LHCN-M2 (cell line): ENCODE measurements at places on chromosomes 11 and 22. TPM values are rescaled to one million over a fixed set of nuclear protein-coding genes. Genes with fewer than 3 reads are reported as not detected.

The SORL1 gene
- 0.06 and 0.26 TPM in 2 replicates for total RNA-seq

GRCh38 chr11:102940714-102941588, 14.6 kb downstream of the MMP13 start:
- DNase-seq = peak; percentile 66

DNA sequence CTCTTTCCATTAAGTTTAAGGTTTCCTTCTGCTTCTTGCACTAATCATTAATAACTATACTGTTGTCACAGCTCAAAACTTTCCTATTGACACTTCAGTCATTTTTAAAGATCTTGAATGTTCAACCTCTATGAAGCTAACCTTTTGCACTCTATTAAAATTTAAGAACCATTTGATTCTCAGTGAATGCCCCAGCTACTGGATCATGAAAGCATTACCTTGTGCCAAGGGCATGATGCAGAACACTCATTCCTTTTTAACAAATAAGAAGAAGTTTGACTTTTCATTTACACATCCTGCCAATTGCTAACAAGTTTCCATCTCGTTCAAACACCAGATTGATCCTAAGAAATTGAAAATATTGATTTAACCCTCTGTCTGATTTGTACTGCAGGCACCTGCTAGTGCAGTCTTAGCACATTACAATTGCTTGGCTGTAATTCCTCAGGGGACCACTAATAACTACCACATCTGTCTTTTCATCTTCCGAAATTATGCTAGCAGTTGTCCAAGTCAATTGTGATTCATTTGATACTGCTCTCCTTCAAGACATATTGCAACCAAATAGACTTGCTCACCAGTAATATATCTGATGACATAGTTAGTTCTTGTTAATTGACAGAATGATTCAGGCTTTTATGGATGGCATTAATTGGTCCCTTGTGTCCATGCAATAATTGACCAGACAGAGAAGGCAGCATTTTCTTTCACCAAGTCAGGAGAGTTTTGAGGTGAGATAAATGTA, 158.4 kb downstream of the TEAD1 start:
- peak; percentile 85 for DNase-seq

- no peak for DNase-seq
Observed at GRCh38 chr11:27229511-27230191, 133.4 kb downstream of the CCDC34 start.

- DNase-seq = peak; percentile 72
Observed at GRCh38 chr11:47924184-47924691, 56.1 kb upstream of the PTPRJ start.

DNA sequence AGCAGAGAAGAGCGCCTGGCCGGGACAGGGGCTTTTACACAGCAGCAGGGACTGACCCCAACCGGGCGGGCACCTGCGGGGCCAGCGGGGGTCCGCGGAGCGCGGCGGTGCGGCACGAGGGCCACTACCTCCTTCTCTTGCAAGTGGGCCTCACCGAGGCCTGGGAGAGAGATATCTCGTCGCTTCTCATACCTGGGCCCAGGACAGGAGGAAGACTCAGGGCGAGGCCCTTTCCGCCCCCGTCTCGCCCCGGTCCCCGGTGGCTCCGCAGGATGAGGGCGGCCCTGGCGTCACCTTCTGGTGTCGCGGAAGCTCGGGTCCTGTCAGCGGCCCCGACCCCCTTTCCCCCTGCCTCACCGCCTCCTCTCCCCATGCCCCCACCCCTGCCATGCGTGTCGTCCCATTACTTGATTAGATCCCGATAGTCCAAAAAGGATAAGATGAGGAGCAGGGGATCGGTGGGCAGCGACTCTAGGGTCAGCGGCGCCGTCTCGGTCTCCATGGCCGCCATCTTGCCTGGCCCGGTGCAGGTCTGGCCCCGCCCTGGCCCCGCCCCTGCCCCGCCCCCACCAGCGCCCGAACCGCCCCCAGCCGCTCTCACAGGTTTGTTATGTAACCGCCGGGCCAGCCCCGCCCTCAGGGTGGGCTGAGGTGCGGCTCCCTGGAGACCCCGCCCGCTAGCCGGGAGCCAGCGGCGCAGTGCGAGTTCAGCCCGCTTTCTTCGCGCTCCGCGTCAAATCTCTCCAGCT, at the start of gene FBXO3:
FBXO3 (minus strand) TSS at position 534 of the 749 bp plus-strand sequence; CDS start at position 511, 23 bp downstream.
- peak; percentile 73 for DNase-seq

The GDPD4 gene
- not detected in 2 replicates for total RNA-seq

The TMPRSS5 gene
- total RNA-seq = 0.17 and 0.38 TPM in 2 replicates

DNA sequence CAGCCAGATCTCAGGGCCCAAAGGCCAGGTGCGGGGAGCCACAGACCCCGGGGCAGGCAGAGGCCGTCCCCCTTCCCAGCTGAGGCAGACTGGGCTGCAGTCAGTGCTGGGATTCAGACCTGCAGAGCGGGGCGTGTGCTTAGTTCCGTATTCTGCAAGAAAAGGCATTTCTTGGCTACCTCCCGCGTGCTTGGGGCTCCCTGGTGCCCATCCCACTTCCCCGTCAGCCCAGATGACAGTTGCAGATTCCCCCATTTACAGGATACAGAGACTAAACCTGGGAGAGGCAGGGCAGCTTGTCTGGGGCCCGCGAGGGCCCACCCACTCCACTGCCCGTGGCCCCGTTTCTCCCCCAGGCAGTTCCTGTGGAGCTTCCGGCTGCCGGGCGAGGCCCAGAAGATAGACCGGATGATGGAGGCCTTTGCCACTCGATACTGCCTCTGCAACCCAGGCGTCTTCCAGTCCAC, 18.3 kb downstream of the CYTH4 start:
- no peak for DNase-seq

The TRIM49B gene
- not detected in 2 replicates for total RNA-seq

DNA sequence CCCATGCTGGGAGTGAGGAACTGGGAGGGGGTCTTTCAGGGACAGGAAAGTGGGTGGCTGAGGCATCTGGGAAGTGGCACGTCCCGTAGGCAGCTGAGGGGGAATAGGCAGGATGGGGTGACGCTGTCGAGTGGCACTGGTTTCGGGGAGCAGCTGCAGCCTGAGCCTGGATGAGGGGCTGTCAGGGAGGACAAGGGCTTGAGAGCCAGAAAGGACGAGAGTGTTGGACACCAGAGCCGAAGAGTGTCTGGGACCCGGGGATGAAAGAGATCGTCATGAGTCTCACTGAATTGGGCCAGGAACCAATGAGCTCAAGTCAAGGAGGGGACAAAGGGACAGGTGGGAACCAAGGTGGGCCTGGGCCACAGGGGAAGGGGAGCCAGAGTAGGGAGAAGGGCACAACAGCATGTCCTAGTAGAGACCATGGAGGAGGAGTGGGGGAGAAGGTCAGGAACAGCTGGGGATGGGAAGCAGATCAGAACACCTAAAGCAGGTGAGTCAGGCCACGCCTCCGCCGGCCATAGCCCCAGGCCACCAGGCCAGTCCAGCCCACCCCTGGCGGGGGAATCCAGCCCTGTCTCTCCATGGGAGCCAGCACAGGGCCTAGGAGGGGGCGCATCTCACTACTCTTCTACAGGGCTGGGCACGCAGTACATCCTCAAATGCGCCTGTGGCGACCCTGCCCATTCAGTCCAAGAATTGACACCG, 4.2 kb downstream of the RAB3IL1 start:
- DNase-seq = no peak

The CEP126 gene
- total RNA-seq = 1.6 and 2.0 TPM in 2 replicates

The RAB3IL1 gene
- 2.4 and 4.8 TPM in 2 replicates for total RNA-seq

- no peak for DNase-seq
Observed at GRCh38 chr22:27636716-27637508, 164.6 kb downstream of the MN1 start.

DNA sequence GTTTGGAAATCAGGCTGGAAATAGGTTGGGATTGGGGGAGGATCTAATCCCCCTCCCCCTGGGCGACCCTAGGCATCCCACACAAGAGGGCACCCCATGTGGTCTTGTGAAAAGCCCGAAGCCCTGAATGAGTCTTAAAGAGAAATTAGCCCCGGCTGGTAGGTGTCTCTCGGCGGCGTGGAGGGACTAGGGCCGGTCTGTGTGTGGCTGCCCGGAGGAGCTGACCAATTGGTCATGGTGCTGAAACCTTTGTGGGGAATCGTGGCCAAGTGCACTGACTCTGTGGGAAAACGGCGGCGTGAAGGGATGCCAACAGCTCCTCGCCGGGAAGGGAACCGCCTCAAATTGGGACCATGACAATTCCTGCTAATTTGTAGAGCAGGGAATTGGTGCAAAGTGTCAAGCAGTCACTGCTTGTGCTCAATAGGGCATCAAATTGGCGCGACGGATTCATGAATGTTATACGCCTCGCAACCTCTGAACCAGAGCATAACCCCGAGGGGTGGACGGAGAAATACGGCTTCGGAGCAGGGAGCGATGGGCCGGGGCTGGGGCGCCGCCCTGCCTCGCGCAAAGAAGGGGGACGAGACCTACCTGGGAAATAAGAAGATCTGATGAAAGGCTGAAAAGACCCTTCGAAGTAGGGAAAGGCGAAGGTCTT, 1.5 kb downstream of the DBX1 start:
- DNase-seq = peak; percentile 45

DNA sequence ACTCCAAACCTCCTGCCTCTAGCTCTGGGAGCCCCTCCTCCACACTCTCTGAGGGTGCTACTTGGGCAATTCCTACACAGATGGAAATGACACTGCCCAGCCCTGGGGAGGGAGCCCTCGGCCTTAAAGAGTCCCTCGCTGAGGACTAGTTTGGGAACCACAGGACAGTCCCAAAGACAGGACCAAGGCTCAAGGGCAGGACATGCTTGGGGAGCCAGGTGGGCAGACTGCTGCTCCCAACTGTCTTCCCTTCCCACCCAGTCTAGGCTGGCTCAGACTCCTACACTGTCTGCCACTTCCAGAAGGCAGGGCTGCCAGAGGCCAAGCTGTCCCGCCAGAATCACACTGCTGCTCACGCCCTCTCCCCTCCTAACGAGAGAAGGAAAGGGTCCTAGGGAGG, 9.8 kb downstream of the ARRB1 start:
- no peak for DNase-seq

DNA sequence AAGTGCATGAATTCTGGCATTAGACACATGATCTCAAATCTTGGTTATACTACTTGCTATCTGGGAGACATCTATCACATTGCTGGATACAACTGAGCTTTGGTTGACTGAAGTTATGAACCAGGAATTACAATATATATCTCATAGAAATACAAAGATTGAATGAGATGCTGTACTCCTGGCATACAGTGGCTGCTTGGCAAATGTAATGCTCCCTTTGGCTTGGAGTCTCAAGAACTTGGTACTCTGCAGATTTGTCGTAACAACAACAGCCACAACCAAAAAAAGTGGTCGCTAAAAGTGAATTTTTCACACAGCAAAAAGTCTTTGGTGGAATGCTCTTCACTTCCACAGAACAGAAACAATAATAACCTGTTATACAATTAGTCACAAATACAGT, 1082.6 kb downstream of the DLG2 start:
- no peak for DNase-seq

The PLEKHA7 gene
- 0.13 and 0.29 TPM in 2 replicates for total RNA-seq

DNA sequence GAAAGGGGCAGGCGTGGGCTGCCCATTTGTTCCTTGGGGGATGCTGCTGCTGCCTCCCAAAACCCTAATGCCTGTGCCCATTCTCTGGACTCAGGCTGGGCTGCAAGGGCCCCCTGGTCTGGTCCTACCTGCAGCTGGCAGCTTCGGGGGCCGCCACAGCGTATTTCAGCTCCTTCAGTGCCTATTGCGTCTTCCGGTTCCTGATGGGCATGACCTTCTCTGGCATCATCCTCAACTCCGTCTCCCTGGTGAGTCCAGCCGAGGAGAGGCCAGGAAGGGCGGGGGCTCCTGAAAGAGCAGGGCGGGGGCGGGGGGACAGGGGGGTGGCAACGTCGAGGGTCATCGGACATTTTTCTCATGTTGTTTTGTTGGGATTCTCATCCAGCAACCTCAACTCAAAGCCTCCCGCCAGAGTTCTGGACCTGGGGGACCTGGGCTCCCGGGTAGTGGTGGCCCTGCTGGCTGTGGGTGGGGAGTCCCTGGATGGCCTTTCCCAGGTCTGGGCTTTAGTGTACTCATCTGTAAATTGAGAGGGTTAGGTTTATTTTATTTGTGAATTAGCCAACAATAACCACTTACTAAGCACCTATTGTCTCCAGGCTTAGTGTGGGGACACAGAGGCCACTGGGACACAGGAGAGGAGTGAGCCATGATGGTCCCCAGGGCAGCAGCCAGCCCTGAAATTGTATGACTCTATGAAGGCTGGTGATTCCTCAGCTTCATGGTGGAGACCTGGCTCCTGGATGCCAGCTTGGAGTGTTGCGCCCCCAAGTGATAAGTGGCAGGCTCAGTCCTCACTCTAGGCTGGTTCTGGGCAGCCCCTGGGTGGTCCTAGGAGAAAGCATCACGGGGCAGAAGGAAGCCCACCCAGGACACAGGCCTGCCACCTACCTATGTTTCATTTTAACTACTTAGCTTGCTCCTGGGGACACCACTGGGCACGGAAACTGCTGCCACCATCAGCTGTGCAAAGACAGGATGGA, 36.0 kb downstream of the CAPN1 start:
- DNase-seq = no peak

DNA sequence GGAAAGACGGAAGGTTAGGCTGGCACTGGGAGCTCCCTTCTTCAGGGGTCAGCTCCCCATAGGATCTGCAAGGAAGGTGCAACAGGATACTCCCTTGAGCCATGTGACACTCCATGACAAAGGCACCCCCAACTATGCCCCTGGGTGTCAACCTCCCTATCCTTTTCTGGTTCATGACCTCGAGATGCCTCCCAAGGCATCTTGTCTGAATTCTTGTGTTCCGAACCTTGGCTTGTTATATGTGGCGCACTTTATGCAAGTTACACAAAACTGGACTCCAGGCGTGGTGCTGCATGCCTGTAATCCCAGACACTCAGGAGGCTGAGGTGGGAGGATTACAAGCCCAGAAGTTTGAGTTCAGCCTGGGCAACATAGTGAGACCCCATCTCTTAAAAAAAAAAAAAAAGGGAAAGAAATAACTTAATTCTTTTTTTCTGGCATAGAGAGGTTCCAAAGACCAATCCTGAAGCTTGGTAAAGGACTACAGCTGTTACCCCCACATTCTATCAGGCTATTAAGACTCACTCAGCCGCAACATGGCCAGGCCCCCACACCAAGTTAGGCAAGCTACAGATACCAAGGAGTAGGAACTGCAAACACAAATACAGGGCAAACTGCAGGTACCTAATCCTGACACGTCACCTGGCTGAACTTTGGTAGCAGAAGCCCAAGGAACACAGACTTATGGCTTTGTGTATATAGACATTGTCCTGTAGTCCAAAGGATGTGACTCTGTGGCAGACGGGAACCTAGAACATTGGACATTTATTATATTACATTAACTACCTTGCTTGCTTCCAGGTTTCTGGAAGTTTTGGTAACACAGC, 1.4 kb downstream of the C11orf24 start:
- DNase-seq = no peak

The WNT11 gene
- 0.06 TPM in 1 of 2 replicates, not detected in the other for total RNA-seq

GRCh38 chr11:36498721-36499120, 11.4 kb downstream of the TRAF6 start:
- no peak for DNase-seq

DNA sequence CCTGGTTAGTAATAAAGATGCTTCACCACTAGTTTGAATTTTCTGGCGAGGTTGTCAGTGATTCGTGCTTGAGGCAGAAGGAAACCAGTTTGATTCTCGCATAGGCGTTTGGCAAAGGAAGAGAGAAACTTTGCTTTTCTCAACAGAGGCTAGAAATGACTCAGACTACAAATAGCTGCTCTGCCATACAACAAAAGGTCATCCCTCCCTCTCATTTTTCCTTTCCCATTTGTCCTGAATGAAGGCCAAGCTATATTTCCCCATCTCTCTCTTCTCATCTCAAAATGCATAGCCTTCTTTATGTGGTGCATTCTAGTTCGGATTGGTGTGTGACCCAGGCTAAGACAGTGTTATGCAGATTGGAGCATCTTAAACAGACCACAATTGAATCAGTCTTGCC, 741.4 kb downstream of the NTM start:
- DNase-seq = peak; percentile 84

The PTPRCAP gene
- total RNA-seq = 0.38 and 0.75 TPM in 2 replicates

GRCh38 chr22:45103756-45104155, 60.0 kb upstream of the NUP50 start:
- DNase-seq = no peak

GRCh38 chr11:14357881-14358728, 878 bp downstream of the RRAS2 start:
- peak; percentile 60 for DNase-seq
